ENCODE measurements at places on chromosomes 5 and 9.

GRCh38 chr5:95900383-95900958 is 61.2 kb downstream of the ELL2 start:
- no peak for DNase-seq

GRCh38 chr5:132253008-132253441 is 4.5 kb upstream of the PDLIM4 start:
- DNase-seq, result no peak

DNA sequence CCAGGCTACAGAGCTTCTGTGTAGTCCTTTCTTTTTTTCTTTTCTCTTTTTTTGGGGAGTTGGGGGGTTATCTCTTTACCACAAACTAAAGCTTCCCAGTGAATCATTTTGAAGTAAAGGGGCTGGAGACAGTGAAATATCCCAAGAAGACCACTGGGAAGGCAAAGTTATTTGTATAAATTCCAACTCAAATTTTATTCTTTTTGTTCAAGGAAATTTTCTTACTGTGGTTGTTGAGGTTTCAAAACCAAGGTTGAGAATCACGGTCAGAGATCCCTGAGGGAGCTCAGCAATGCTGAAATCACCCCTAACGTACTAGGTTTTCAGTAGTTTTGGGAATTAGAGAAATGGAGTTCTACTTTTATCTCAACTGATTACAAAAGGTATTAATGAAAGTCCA is 175.7 kb downstream of the ARHGEF28 start:
- no peak for DNase-seq

DNA sequence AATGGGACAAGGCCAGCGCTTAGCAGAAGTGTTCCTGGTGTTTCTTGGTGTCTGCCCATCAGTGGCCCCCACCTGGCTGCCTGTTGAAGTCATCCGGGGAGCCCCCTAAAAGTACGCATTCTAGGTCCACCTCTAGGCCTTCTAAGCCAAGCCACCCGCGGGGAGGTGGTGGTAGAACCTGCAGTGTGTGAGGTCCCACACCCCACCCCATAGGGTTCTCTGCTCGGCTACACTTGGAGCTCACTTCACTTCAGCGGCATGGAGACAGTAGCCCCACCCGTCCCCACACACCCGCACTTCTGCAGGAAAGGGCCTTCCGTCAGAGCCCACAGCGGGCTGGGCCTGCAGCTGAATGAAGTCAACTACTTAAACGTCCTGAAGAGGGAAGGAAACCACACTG is 29.6 kb upstream of the FCN2 start:
- DNase-seq, result no peak

GRCh38 chr9:37209431-37210386 is 89.3 kb downstream of the ZCCHC7 start:
- DNase-seq, result no peak

- no peak for DNase-seq
These were observed 27.5 kb downstream of the ERP44 start for GRCh38 chr9:100071271-100071670.

- no peak for DNase-seq
These were observed 66.5 kb downstream of the PTCD2 start for GRCh38 chr5:72386639-72387038.

GRCh38 chr9:15735083-15735857 is 182.4 kb downstream of the CCDC171 start:
- DNase-seq, result peak; percentile 3

GRCh38 chr5:68137511-68138140 is 77.9 kb upstream of the PIK3R1 start:
- DNase-seq, result no peak

- no peak for DNase-seq
These were observed 539.9 kb downstream of the DMRTA1 start for GRCh38 chr9:22986556-22986955.

DNA sequence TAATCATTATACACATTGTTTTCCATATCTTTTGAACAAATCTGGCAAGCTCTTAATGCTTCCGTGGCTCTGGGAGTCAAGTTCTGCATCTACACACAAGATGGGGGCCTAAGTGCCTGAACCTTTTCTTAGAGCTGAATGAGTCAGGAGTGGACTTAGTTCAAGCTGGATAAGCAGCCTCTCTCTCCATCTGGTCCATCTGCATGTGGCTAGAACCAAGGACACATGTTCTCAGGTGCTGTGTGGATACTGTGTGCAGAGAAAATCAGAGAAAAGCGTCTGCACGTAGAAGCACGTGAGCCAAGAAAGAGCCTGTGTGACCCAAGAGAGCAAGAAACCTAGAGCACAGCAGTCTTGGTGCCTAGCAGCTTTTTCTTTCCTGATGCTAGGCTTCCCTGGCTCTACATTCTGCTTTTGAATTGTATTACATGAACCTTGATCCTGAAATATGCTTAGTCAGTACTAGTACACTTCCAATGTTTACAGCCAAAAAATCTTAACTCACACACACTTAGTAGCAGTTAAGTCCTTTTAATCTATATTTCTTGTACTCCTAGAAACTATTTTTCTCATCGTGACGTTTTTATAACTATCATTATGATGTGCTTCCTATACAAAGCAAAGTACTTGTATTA is 1798.9 kb downstream of the MAT2B start:
- no peak for DNase-seq

- DNase-seq, result no peak
These were observed 188.3 kb downstream of the CDK5RAP2 start for GRCh38 chr9:120391691-120392090.

DNA sequence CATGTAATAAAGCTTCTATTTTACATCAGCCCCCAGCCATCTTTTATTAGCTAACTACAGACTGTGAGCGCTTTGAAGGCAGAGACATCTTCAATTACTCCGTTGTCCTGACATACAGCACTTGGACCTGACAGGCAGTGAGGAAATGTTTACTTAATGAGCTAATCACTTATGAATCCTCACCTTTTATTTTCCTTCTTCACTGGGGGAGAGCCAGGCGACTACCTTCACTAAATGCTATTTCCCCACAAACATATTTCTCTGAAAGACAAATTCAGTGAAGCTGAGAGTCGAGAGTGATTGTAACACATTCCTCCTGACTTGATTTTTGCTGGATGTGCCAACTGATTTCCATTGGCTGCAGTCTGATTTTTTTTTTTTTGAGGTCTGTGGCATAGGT is 192.1 kb upstream of the CLINT1 start:
- no peak for DNase-seq

DNA sequence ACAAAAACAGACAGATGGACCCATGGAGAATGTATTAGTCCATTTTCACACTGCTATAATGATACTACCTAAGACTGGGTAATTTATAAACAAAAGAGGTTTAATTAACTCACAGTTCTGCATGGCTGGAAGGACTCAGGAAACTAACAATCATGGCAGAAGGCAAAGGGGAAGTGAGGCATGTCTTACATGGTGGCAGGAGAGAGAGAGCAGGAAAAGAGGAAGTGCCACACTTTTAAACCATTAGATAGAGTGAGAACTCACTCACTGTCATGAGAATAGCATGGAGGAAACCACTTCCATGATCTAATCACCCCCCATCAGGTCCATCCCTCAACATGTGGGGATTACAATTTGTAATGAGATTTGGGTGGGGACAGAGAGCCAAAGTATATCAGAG is 808.9 kb downstream of the CDH12 start:
- no peak for DNase-seq

- no peak for DNase-seq
These were observed 972.2 kb upstream of the WWC1 start for GRCh38 chr5:167319243-167319642.

- no peak for DNase-seq
These were observed 14.9 kb upstream of the FCN1 start for GRCh38 chr9:134932606-134933005.

- no peak for DNase-seq
These were observed 146.0 kb upstream of the PPP1R2B start for GRCh38 chr5:156704139-156704538.

GRCh38 chr5:110063640-110064602 is 374.2 kb downstream of the MAN2A1 start:
- no peak for DNase-seq

DNA sequence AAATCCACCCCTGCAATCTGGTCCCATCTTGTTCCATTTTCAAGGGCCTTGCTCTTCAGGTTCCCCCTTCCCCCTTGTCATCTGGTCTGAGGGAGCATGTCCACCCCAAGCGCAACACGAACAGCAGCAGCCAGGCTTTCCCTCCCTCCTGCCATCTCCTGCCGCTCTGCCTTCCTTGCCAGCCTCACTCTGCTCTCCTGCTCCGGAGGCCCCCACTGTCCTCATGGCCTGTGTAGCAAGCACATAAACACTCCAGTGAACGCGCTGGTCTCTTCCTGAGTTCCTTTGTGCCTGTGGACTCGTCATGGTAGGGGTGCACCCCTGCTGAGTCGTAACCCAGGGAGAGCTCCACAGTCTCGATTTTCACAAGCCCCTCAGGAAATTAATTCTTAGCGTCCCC is 29.9 kb downstream of the TENT4A start:
- no peak for DNase-seq
